IPS-NIHi11 (cell line): ENCODE measurements at places on chromosomes 6 and 20.
A peak's percentile ranks its signal among the peaks of the same experiment; 100 is the strongest.

- DNase-seq, result no peak
These were observed 98.4 kb downstream of the SYCP2 start for GRCh38 chr20:59835057-59835447.

DNA sequence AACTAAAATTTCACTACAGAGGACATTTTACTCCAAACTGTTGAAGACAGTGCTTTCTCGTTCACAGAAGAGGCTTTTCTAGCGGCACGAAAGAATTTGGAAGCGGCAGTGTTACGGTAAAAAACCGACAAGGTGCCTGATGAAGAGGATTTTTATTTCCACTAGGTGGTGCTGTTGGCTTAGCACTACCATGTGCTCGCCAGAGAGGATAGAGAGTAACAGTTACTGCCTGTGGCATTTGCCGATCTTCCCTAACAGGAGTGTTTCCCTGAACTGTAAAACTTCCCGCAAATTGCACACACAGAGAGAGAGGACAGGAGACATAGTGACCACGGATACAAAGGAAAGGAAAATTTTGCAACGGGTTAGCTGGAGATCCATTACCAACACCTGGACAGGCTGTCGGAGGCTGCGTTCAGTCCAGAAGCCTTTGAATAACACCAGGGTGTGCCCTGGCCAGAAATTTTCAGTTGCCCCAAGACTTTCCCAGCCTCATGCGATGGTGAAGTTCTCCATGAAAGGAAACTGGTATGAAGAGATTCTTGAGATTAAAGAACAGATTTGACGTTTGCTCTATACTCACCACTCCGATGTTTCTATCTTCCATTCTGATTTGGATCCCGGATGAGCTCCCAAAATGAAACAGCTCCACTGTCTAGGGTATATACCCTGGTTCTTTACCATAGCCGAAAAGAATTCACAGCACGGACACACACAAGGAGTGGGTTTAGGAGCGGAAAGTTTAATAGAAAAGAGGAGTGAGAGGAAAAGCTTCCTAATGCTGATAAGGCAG lies 48.1 kb downstream of the HLA-DPB1 start:
- peak; percentile 23 for DNase-seq

DNA sequence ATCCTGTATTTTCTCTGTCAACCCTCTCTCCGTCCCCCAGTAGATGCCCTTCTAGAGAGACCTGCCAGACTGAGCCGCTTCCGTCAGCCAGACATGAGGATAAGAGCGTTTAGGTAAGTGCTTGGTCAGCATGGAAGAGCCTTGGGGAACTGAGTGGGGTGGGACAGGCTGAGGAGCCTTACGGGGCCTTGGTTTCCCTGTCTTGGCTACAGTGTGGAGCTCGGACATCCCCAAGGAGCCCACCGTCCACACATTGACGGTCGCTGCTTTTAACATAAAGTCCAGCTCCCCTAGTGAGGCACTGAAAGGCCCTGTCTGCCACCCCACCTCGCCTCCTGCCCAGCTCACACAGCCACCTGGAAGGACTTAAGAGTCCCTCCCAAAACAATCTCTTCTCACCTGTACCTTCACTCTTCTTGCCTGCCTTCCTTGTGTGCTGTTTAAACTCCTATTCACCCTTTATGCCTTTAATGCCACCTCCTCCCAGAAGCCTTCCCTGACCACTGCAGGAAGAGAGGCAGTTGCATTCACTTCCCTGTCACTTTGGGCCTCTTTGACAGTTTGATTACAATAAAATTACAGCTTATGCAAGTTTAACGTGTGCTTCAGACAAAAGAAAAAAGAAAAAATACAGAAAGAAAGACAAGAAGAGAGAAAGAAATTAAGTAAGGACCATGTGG lies 42.3 kb downstream of the PDYN start:
- DNase-seq, result no peak

GRCh38 chr6:113805173-113805790 lies 51.9 kb upstream of the MARCKS start:
- no peak for DNase-seq

DNA sequence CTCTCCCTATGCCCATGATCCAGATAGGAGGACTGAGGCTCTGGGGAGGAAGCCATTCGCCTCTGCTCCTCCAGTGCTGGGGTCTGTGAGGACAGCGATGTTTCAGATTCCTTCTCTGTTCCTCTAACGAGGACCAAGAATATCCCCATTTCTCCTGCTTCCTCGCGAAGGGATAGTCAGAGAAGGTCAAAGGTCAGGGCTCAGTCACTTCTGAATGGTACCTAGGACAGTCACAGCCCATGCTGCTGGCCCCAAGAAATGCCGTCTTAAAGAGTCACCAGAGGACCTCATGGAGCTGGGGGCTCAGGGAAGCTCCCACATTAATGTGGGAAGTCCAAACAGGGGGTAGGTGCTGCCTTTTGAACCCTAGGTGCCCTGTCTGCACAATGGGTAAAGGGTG lies 2.1 kb downstream of the FOXS1 start:
- no peak for DNase-seq

GRCh38 chr20:2693286-2694007 lies 867 bp downstream of the EBF4 start:
- peak; percentile 76 for DNase-seq

- DNase-seq, result no peak
These were observed 58.2 kb downstream of the ZNF831 start for GRCh38 chr20:59221707-59222252.

DNA sequence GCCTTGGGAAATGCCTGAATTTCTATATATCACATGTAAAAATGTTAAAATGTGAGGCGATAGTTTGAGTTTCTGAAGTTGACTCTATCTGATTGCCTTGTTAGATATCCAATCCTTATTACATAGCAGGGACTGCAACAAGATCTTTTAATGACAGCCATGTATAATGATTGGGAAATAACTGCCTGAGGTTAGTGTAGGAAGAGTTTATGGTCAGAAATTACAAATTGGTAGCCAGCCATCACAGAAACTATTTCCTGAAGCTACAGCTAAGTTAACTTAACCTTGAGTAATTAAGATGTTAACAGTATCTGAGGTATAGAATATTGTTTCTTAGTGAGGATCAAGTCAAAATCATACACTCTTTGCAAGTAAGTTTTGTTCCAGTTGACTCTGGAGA lies 41.0 kb downstream of the AKIRIN2 start:
- DNase-seq, result no peak

GRCh38 chr6:75206576-75207342 lies 906 bp upstream of the COL12A1 start:
- no peak for DNase-seq

DNA sequence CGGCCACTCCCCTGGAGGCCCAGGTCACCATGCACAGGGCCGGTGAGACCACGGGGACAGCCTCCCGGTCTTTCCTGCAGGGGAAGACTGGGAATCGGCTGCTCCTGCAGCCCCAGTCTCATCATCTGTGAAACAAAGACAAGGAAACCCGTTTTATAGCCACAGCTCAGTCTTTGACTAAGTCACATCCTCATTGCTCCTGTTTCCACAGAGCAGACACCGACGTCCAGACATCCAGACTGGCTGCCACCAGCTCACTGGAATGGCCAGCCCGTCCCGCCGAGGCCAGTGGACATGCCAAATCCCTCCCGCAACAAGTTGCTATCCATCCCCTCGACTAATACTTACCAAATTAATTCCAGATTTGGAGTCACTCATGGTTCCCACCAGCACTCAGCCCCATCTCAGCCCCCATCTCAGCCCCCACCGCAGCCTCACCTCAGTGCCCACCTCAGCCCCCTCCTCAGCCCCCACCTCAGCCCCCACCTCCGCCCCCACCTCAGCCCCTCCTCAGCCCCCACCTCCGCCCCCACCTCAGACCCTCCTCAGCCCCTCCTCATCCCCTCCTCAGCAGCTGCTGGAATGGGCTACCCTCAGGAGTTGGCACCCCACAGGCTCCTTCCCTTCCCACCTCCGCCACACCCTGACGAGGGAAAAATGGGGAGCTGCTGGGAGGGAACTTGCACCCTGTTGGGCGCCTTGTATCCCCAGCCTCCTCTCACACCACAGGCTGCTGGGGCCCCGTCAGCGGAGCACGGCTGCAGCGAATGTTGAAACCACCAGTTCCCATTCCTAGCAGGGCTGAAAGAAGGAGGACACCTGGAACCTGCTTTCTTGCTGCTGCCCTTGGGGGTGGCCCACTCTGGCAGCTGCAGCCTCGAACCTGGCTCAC lies 48.7 kb downstream of the YTHDF1 start:
- DNase-seq, result peak; percentile 73

DNA sequence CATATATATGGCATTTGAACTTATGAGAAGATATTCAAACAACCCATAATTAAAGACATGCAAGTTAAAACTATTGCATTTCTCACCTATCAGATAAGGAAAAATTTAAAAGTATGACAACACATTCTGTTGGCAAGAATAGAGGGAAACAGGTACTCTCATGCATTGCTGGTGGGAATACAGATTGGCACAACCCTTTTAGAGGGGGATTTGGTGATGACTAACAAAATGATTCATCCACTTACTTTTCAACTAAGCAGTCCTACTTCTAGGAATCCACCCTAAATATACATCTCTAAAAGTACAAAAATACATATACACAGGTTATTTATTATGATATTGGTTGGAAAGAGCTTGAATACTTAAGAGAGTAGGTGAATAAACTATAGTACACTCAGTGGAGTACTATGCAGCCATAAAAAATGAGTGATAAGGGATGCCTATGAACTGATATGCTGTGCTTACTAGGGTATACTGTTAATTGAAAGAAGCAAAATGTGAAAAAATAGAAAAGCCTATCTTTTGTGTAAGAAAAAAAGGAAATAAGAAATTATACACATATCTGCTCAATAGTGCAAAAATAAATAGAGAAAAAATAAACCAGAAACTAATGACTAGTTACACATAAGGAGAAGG lies 42.2 kb downstream of the ADAT2 start:
- DNase-seq, result no peak

DNA sequence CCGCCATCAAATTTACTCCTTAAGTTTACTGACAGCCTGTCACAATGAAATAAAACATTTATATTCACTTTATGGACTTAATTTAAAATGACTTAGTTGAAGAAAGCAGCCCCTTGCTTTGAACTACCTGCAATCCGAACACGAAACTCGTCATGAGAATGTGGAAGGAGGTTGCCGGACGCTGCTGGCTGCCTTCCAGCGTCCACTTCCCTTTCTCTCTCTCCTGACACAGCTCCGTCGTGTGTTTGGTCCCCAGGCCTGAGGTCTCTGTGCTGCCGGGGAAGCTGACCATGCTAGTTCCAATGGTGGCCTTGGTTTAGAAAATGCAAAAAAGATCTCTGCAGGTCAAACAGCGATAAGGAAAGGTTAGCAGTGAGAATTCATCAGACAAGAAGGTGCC lies 519.7 kb downstream of the CDH26 start:
- DNase-seq, result no peak

DNA sequence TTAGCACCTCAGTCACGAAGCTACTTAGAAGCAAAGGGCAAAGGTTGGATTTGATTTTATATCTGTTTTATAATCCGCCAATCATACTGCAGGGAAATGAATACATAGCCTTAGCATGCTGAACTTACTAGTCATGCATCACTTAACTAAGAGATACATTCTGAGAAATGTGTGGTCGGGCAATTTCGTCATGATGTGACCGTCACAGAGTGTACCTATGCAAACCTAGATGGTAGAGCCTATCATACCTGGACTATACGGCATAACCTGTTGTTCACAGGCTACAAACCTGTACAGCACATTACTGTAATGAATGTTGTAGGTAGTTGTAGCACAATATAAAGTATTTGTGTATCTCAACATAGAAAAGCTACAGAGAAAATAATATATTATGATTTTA lies 345.2 kb upstream of the RGS17 start:
- no peak for DNase-seq

DNA sequence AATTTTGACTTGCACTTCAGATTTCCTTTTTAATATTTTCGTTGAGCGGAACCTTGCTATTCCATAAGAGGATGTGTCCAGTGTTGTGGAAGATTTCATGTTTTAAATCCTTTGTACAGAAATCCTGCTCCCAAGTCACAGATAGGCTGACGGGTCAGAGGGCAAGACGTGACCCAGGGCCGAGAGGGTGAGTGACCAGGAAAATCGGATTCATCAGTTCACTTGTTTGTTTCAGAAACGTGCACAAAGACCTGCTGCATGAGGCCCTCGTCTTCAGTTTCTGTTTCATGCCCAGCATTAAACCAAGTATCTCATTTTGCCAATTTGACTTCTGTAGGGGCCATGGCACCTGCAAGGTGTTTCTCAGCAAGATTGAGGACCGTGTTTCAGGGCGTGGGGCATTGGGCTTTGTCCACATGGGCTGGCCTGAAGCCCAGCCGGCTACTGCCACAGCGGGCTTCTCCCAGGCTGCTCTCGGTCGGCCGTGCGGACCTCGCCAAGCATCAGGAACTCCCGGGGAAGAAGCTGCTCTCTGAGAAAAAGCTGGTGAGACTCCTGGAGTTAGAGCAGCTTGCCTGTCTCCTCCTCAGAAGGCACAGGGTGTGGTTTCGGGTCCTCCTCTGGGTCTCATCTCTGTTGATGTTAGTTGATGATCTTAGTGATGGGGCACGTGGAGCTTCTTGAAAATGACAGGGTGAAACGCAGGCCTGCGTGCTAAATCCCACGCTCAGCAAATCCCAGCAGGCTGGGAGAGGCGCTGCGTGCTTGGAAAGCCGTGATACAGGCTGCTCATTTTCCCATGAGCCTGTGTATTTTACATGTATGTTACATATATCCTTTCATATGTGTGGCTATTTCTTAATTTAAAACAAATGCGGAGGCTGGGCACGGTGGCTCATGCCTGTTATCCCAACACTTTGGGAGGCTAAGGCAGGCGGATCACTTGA lies 10.5 kb downstream of the MTG2 start:
- no peak for DNase-seq

DNA sequence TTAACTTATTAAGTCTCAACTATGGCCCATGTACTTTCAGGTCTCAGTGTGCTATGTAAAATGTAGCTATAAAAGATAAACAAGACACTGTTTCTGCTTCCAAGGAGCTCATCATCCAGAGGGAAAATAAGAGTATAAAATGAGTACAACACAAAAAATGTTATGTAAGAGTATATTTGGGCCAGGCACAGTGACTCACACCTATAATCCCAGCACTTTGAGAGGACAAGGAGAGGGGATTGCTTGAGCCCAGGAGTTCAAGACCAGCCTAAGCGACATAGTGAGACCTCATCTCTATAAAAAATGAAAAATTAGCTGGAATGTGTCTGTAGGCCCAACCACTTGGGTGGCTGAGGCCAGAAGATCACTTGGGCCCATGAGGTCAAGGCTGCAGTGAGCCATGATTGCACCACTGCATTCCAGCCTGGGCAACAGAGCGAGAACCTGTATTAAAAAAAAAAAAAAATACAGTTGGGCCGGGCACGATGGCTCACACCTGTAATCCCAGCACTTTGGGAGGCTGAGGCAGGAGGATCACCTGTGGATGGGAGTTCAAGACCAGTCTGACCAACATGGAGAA lies 124.0 kb downstream of the EDN1 start:
- DNase-seq, result no peak

GRCh38 chr6:105757512-105758200 lies 328.5 kb upstream of the PRDM1 start:
- DNase-seq, result no peak
